ENCODE measurements at places on chromosomes 16 and 17.
A peak's percentile ranks its signal among the peaks of the same experiment; 100 is the strongest.

GRCh38 chr16:71631776-71632175 is 5.8 kb downstream of the MARVELD3 start:
- DNase-seq, result no peak

GRCh38 chr17:80577876-80578570 is 33.4 kb downstream of the RPTOR start:
- no peak for DNase-seq

GRCh38 chr17:21678393-21679081 is 13.8 kb upstream of the KCNJ18 start:
- DNase-seq, result no peak

DNA sequence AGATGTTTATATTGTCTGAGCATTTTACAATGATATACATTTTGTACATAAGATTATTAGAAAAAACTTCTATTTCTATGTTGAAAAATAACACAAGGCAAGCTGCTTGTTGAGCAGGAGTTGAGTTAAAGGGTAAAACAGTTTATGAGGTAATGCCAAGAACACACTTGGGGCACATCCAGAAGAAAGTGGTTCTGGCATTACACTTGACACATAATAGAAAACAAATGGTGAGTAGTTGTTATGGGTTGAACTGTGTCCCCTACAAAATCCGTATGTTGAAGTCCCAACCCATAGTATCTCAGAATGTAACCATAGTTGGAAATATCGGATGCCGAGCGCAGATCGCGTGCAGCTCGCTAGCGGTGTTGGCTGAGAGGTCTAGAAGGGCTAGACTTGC is 354.3 kb upstream of the GOT2 start:
- no peak for DNase-seq

DNA sequence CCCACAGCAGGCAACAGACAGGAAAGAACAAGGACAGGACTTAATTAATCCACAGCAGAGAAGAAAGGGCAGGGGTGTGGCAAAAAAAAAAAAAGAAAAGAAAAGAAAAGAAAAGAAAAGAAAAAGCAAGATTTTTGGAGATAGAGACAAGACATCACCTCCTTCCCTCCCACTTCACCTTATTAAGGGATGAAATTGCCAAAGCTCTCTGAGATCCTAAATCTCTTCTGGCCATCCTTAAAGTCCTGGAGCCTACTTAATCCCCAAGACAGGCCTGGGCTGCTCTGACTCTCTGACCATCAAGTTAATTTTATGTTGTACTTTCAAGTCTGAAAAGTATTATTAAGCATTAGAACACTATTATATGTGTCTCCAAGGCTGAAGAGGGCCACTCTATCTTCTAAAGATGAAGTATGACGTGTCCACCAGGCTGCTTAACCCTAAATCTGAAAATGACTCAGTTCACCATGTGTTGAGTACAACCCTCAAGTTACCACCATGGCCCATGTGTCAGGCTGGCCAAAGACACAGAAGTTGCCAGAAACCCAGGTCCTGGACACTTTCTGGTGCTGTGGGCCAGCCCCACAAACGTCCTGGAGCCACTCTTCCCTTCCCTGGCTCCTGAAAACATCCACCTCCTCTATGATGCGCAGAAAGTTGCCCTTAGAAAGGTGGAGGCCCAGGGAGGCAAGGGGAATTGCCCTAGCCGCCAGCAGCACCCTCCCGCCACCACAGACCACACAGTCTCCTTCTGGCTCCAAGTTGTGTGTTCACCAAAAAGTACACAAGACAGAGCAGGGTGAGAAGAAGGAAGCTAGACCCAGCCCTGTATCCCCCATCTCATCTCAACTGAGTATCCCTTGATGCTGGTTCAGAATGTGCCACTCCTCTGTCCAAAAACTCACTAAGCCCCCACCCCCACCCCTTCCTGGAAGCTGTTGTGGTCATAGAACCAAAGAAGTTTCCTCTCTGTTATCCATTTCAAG is 2.7 kb downstream of the SOCS1 start:
- peak; percentile 50 for DNase-seq

DNA sequence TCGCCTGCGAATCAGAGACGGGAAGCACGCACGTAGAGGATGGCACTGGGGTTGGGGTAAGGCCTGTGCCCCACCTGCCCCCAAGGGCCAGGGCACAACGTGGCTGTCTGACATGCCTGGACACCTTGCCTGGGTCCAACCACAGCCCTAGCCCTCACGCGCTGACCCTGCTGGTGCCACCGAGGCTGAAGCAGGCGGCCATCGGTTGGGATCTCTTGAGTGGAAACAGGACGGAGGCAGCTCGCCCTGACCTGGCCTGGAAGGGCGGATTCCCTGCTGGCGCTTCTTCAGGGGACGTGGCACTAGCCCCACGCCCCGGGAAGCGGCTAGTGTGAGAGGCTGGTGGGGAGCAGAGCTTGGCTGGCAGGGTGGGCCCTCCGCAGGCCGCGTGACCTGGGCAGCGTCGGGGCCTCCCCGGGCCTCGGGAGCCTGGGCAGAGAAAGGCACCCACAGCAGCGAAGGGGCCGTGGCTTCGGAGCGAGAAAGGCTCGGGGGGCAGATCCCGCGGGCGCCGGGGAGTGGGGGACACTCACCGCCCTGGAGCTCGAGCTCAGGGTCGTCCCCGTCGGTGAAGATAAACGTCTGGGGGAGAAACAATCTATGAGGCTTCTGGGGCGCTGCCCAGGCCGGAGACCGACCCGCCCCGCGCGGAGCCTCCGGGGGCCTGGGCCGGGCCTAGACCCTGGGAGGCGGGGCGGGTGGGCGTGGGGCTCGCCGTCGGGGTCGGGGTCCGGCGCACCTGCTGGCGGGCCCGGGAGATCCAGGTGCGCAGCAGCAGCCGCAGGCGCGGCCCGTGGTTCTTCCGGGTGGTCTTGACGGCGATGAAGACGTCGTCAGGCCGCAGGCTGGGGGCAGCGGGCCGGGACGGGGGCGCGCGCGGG is 610 bp downstream of the RFNG start:
- peak; percentile 14 for DNase-seq

GRCh38 chr16:55700961-55701360 is 45.2 kb downstream of the SLC6A2 start:
- DNase-seq, result no peak

DNA sequence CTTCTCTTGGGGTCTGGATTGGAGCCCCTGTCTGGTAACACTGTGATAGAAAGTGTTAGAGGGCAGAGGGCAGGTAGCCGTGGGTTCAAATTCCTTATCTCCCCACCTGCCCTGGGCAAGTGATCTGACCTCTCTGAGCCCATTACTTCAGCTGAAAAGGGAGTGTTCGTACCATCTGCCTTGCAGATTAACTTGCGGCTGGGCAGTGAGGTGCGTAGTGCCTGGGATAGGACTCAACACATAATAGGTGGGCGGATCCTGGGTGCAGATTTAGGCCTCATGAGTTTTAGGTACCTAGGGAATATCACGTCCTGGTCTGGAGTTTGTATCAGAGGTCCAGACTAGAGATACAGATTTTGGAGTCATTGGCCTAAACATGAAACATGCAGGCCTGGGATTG is 329.6 kb downstream of the CPPED1 start:
- no peak for DNase-seq

DNA sequence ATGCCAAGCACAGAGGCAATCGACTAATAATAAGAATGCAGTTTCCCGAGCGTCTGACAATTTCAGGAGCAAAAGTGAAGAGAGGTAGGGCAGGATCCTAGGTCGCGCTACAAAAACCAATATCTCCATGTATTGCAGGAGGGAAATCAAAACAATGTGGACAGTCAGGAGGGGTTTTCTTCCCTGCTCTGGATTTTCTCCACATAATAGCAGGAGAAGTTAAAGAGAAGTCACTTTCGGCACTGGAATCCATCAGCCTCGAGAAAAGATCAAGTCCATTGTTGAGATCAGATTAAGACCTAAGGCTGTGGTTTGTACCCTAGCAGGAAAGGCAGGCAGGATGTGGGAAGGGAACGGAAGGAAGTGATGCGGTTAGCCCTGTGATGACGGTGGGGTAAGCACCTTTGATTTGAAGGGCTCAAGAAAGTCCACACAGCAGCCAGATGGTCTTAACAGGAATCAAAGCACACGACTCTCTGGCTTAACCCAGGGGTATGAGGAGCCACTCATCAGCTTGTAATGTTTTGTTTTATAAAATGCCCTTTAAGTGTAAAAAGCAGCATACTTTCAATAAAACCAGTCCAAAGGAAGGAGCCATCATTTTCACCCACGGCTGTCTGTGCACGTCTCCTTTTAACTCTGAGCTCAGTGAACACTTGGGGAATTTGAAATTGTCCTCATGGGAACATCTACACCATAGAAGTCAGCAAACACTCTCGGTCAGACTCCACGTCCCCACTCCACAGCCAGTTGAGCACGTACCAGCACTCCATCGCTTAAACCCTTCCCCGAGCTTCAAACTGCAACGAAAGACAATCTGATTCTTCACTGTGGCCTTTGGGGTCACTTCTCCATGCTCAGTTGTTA is 15.8 kb upstream of the AKTIP start:
- peak; percentile 71 for DNase-seq

DNA sequence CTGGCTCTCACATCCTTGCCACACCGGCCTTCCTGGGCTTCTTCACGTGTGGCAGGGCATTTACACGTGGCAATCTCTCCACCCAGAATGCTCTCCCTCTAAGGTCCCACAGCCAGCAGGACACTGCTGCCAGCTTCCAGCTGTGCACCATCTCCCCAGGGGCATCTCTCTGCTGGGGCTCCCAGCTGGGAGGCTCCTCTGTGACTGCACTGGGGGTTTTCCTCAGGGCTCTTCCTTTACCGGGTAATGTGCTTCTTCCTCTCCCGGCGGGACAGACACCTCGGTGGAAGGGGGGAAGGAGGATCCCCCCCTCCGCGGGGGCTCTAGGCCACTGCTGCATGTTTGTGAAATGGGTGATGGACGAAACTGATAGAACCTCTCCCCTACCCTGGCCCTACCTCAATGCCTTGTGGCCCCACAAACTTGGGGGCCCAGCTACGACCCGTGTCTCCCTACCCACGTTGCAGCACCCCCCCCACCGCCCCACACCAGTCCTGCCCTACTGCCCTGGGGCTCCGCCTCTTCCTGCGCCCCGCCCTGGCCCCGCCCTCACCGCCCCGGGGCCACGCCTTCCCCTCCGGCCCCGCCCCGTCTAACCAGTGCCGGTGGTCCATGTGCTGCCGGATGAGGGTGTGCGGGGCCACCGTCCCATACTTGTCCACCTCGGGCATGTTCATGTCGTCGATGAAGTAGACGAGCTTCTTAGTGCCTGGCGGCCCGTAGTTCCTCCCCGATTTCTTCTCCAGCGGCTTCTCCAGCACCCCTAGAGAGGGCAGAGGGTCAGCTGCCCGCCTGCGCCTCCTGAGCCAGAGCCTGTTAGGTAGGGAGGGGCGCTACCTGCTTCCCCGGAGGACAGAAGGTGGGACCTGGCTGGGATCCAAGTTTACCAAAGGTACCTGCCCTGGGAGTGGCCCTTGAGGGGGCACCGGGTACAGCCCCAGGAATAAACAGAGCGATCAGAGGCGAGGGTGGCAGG is 92.6 kb downstream of the DNAH17 start:
- peak; percentile 68 for DNase-seq

DNA sequence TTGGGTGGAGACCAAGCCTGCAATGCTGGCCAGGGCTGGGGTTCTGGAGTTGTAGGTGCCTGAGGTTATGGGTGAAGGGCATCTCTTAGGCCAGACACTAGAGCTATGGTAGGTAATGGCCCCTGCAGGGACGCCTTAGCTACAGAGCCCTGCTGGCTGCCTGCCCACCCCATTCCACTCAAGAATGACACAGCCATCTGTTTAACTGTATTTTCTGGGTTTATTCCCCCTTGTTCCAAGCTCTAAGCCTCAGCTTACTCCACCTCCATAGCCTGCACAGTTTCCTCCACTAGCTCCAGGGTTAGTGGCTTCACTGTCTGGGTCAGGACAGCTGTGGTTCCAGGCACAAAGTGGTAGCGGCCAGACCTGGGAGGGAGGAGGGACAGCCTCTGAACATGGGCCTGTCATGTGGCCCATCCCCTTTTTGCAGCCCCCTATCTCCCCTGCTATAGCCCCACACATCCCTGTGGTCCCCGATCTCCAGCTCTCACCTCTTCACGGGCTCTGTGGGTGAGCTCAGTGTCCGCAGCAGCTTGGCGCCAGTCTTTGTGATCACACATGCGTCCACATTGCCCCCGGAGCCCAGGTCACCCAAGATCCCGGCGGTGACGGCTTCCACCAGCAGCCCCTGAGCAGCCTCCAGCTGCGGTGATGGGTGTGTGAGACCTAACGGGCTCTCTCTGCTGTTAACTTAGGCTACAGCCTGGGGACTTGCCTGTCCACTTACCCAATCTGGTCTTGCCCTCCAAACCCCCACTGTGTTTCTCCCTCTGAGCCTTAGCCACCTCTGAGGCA is 2.1 kb downstream of the PSMB10 start:
- no peak for DNase-seq

Measured in CD4-positive, alpha-beta T cell treated with Interleukin-17A for 4 hours (primary cell).